ENCODE measurements at places on chromosomes 1 and 21. TPM values are rescaled to one million over a fixed set of nuclear protein-coding genes. Genes with fewer than 3 reads are reported as not detected.

- H3K27ac ChIP-seq = no peak overlapping the region
- H3K36me3 ChIP-seq = no peaks in the 10 kb centered on the region
- no peak for DNase-seq
- H3K4me3 ChIP-seq = no peak overlapping the region
- no peaks in the 10 kb centered on the region for H3K4me1 ChIP-seq
- H3K27me3 ChIP-seq = no peaks in the 10 kb centered on the region
Measured at GRCh38 chr1:232046451-232047306, 420.1 kb downstream of the DISC1 start.

- H3K27ac ChIP-seq = no peak overlapping the region
- H3K27me3 ChIP-seq = no peaks in the 10 kb centered on the region
- no peaks in the 10 kb centered on the region for H3K36me3 ChIP-seq
- no peak for DNase-seq
Measured at GRCh38 chr1:17725084-17725719, 29.9 kb upstream of the ACTL8 start.

- no peak overlapping the region for H3K4me3 ChIP-seq
- no peaks in the 10 kb centered on the region for H3K36me3 ChIP-seq
- DNase-seq = no peak
- H3K27ac ChIP-seq = no peak overlapping the region
- H3K4me1 ChIP-seq = no peaks in the 10 kb centered on the region
Measured at GRCh38 chr1:67956116-67956515, 94.3 kb downstream of the DIRAS3 start.

LSM10 gene
- polyA plus RNA-seq = 86.6 TPM

DNA sequence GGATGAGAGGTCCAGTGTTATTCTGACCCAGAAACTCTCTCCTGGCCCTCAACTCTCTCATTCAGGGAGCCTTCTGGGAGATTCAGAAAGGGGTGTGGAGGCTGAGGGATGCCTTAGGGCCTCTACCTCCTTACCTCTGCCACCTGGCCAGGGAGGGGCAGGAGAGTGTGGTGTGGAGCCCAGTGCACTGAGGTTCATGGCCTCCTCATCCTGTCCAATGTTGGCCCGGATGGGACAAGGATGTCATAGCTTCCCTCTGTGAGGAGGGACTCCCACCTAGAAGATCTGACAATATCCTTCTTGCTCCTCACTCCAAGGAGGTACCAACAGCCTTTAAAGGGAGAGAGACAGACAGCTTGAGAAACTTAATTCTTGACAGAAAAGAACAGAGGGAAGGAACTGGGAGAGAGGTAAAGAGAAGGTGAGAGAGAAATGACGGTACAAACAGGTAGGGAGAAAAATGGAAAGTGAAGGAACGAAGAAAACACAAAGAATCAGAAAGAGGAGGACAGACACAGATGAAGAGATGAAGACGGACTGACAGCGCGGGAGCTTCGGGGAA is 779 bp downstream of the BEND5 start:
- no peaks in the 10 kb centered on the region for H3K36me3 ChIP-seq
- peak overlapping the region; percentile 89 for H3K27ac ChIP-seq
- H3K4me3 ChIP-seq = peak overlapping the region; percentile 65
- H3K27me3 ChIP-seq = no peaks in the 10 kb centered on the region
- peaks cover 79% of the 10 kb centered on the region for H3K4me1 ChIP-seq
- peak; percentile 75 for DNase-seq

- no peak overlapping the region for H3K4me3 ChIP-seq
- peaks cover 64% of the 10 kb centered on the region for H3K36me3 ChIP-seq
- H3K4me1 ChIP-seq = peaks cover 91% of the 10 kb centered on the region
- no peak overlapping the region for H3K27ac ChIP-seq
- no peaks in the 10 kb centered on the region for H3K27me3 ChIP-seq
Measured at GRCh38 chr1:19418503-19418971, 66.8 kb downstream of the CAPZB start.

- peak; percentile 58 for DNase-seq
- peaks cover 49% of the 10 kb centered on the region for H3K36me3 ChIP-seq
- no peaks in the 10 kb centered on the region for H3K4me1 ChIP-seq
- H3K4me3 ChIP-seq = no peak overlapping the region
Measured at GRCh38 chr1:21875621-21876063, 61.5 kb downstream of the HSPG2 start.

DNA sequence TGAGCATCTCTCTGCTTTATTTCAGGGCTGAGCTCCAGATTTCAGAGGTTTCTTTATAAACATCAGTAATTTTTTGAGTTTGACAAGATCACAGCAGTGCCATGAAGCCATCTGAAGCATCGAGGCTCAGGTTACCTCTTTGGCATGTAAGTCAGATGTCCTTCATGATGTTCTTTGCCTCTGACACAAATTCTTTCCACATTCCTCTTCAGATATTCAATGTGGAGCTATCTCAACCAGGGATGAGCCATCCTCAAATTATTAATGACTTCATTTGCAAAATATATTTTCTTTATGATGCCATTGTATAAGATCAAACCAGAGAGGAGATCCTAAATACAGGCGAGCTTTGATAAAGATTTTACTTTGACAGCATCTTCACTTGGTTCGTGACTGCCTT is 256.7 kb downstream of the COL11A1 start:
- H3K27ac ChIP-seq = no peak overlapping the region
- DNase-seq = no peak
- H3K4me1 ChIP-seq = no peaks in the 10 kb centered on the region
- no peak overlapping the region for H3K4me3 ChIP-seq
- no peaks in the 10 kb centered on the region for H3K36me3 ChIP-seq

DNA sequence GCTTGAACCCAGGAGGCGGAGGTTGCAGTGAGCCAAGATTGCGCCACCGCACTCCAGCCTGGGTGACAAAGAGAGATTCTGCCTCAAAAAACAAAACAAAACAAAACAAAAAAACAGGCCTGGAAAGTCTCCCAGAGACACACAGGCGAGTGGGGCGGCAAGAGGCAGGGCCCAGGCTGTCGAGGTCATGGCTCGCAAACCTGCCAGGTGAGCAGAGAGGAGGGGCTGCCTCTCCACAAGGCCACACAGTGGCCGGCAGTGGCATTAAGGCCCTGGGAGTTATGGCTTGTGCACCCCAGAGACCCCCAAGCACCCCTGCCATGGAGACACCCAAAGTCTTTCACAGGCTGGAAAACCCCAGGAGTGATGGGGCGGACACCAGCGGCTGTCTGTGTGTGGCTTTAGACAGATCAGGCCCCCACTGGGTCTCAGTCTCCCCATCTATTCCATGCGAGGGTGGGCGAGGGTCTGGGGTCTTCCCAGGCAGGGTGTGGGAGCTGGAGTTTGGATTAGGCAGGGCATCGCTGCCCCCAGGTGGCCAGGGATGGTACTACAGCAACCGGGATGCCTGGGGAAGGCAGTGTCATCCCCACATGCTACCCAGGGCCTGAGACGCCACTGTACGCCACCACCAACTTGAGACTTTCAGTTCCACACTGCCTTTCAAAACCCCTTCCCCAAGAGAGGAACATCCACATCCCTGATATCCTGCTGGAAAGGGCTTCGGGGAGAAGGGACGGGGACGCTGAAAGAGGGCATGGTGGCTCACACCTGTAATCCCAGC is 7.3 kb upstream of the CTRC start:
- peaks cover 63% of the 10 kb centered on the region for H3K36me3 ChIP-seq
- DNase-seq = peak; percentile 92
- no peaks in the 10 kb centered on the region for H3K27me3 ChIP-seq
- peak overlapping the region; percentile 45 for H3K27ac ChIP-seq
- peaks cover 7% of the 10 kb centered on the region for H3K4me1 ChIP-seq

Measured in spleen (tissue), 13 donors.